ENCODE measurements at places on chromosomes 7 and 10.

- no peak for DNase-seq
These were observed 74.3 kb downstream of the SAMD9 start for GRCh38 chr7:93043385-93043985.

GRCh38 chr10:24574578-24575155, 149.0 kb downstream of the ARHGAP21 start:
- DNase-seq, result no peak

GRCh38 chr10:127976286-127976685, 69.4 kb downstream of the PTPRE start:
- no peak for DNase-seq

DNA sequence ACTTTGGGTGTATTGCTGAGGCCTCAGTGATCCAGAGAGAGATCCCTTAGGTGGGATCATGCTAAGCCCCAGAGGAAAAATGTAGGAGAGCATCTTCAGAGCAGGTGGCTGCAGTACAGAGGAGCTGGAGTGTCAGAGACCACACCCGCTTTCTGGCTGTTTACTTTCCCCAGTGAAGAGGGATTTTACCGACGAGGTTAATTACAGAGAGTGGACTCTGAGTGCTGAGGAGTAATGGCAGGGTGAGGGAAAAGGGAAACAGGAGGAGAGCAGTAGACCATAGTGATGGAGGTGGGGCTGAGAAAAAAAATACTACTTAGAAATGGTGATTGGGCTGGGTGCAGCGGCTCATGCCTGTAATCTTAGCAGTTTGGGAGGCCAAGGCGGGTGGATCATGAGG, 43.3 kb upstream of the HBP1 start:
- DNase-seq, result no peak

GRCh38 chr7:2517026-2517425, 2.5 kb upstream of the LFNG start:
- DNase-seq, result no peak

GRCh38 chr7:11343136-11343535, 369.5 kb downstream of the PHF14 start:
- DNase-seq, result no peak

DNA sequence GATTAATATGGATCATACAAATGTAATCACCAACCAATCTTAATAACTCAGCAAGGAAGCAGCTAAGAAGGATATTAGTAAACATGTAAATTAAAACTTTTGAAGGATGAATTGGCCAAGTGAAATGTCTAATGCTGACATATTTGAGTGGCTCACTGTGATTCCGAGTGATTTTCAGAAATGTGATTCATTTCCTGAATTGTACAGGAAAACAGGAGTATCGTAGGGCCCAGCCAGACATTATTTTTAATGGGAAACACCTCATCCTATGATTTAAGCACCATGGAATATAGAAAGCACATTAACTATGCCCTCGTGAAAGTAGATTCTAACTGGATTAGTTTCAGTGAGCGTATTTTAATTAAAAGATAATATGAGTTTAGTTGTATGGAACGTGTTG, 82.3 kb downstream of the LHFPL3 start:
- DNase-seq, result no peak

- no peak for DNase-seq
These were observed 12.7 kb upstream of the PDLIM1 start for GRCh38 chr10:95303535-95303934.

DNA sequence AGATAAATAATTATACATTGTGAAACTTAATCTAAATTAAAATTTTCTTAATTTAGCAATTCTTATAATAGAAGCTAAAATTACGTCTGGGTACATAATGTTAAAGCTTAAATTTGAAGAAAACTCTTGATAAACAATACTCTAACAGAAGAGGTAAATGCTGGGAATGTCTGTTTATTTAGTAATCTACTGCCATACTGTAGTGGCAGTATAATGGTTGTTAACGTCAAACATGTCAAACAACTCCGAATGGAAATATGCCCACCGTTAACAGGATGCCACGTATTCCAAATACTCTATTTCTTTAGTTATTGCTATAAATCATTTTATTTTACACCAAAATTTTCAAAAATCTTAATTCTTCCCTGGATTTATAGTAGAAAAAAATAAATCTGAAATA, 40.0 kb upstream of the PTPN12 start:
- DNase-seq, result no peak

DNA sequence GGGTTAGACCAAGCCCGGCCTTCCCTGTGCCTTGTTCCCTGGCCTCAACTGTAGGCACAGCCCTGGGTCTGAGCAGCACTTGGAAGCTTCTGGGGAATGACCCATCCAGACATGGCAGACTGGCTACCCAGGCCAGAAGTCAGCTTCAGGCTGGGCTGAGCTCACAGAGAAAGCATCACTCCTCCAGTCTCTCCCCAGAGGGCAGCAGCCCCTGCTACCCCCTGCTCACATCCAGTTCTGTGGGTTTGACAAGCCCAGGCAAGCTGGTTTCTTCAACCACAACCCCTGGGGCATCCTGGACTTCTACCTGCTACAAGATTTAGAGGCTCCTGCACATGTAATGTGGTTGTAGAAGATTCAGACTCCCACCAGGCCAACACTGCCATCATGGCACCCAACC, 9.0 kb downstream of the C10orf71 start:
- DNase-seq, result no peak

- DNase-seq, result no peak
These were observed 2.0 kb upstream of the PLPP4 start for GRCh38 chr10:120455004-120455403.

- no peak for DNase-seq
These were observed 906.2 kb downstream of the LRMDA start for GRCh38 chr10:76337641-76338040.

DNA sequence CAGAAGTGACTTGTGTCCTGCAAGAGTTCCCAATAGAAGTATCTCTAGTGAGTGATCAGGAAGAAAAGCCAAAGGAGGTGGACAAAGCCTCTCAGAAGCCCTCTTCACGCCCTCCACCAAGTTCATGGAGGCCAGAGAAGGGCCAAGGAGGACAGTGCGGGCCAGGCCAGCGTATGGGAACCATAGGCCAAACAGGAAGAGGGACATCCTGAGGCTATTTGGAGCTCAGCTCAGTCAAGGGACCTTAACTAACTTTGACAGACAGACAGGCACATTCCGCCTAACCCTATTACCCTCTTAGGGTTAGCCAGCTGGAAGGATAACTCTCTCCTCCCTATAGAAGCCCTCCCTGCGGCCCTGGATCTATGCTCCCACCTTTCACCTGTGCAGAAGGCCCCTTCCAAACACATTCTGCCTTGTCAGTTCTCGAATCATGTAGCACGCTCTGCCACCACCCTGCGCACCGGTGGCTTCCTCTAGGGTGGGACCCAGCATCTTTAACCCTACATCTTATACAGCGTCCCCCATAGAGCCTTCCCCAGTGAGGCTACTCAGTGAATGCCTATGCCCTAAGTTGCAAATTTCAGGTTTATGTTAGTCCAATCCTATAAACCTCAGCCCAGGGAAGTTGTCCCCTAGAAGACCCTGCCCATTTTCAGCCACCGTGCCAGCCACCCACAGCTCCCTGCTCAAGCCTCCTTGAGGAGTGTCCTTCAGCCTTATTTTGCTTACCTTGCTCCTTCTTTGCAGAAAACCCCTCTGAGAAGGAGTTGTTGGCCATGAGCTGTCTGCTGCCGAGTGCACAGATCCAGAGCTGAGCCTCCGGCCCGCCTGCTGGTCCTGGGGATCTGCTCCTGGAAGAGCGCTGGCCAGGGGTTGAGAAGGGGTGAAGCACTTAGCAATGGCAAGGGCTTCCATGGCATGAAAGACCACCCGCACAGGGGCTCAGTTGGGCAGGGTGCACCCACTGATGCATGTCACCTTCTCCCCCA, 36.9 kb downstream of the FRMPD2 start:
- no peak for DNase-seq

- no peak for DNase-seq
These were observed 125.7 kb downstream of the BICC1 start for GRCh38 chr10:58638388-58638787.

DNA sequence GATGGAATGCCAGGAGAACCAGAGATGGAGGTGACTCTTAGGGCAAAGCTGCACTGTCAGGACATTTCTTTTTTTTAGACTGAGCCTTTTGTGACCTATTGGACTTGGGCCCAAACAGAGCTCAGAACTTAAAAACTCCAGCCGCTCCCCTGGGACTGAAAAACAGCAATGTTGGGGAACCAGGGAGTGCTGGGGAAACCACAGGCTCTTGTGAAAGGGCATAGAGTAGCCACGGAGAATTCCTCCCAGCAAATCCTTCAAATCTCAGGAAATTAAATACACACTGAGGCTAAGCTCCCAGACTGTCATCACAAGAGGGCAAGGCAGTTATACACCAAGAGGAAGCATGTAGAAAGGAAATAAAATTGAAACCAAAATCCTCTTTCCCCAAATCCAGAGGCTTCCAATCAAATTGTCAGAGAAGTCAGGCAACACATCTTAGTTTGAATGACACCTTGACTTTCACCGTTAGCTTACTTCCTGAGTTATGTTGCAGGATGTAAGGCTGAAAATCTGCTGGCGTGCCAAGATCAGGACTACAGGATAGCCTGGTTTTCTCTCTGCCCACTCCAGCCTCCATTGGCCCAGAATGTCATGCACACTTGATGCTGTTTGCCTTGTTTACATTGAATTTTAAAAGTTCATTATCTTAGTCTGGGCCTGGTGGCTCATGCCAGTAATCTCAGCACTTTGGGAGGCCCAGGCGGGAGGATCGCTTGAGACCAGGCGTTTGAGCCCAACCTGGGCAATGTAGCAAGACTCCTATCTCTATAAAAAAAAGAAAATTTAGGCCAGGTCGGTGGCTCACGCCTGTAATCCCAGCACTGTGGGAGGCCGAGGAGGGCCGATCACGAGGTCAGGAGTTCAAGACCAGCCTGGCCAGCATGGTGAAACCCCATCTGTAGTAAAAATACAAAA, 2.6 kb upstream of the RFC2 start:
- no peak for DNase-seq

DNA sequence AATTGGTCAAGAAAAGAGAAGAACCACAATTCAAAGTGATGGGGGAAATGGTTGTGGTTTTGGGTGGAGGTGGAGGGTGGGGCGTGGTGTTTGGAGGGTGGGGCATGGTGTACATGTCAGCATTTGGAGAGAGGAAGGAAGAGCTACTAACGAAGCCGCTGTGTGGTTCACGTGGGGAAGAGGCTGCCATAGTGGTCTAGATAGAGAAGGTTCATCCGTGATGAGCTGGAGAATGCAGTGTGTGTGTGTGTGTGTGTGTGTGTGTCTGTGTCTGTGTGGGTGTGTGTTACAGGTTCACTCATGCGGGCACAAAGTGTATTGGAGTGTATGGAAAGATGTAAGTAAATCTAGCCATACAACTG, 6.1 kb upstream of the VCL start:
- DNase-seq, result peak; percentile 48

DNA sequence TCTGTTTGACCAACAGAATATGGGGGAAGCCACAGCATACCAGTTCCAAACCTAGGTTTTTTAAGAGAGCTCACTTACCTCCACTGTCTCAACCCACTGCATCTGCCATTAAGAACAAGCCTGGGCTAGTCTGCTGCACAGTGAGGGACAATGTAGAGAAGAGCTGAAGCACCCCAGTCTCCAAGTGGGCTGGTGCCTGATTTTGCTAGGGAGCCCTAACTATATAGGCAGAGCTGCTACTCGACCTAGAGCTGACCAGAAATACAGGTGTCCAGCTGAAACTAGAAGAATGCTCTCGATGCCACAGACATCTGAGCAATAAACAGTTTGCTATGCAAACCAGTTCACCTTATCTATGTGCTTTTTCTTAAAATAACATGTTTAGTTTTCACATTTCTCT, 106.9 kb upstream of the BET1 start:
- no peak for DNase-seq

GRCh38 chr10:15347150-15347549, 23.9 kb downstream of the FAM171A1 start:
- DNase-seq, result no peak

DNA sequence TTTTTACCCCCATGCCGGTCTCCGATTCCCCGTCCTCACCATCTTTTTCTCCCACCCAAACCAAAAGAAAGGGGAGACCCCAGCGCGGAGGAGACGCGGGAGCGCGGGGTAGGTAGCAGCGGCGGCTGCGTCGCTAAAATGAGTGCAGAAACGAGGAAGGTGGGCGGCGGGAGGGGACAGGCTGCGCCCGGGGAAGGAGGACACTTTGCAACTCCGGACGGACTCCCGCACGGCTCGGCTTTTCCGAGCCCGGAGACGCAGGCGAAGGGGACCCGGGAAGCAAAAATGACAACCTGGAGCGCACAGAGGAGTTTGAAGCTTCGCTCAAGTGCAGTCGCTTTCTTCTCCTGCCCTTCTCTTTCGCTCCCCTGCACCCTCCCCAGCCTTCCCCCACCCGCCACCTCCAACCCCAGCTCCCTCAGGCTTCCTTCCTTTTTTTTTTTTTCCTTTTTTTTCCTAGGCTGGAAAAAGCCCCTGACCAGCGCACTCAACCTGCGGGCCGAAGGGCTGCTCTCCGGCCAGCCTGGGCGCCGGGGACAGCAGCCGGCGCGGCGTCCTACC, 453 bp downstream of the SFMBT2 start:
- DNase-seq, result no peak

DNA sequence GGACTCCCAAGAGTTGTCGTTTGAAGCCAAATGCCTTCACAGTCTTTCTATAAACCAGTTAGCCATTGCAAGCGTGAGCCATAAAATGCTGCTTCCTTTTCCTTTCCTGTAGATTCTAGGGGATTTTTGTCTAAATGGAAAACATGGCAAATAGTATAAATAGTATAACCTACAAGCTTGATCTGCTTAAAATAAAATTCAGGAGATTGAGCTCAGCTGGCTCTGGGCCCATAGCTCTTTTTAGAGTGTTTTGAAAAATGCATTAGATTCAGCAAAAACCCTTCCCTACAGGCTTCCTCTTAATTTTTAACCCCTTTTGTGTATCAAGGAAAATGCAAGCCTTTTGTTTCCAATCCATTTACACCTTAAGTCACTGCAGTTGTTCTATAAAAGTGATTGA, 190.1 kb upstream of the GDF10 start:
- no peak for DNase-seq

DNA sequence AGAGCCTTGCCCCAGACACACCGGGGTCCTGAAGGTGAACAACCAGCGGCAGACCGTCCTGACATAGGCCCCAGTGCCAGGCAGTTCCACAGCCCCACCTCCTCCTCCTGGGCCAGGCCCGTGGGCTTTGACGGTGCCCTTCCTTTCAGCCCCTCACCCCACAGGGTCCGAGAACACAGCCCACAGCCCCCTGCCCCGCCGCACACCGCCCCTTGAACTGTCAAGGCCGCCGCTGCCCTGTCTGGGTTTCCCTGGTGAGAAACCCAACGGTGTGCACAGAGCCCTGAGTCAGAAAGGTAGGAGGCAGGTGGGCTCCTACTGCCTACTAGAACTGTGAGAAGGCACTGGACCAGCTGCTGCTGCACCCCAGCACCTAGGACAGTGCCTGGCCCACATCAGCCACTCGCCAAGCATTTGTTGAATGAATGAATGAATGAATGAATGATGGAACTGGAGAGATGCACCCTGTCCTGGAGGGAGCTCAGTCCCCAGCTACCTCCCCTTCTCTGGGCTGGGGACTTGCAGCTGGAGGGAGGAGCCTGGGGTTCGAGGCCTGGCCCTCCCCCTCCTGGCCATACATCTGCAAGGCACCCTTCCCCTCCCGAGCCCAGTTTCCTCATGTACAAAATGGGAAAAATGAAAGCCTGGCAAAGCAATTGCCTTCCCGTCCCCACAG, 117.9 kb downstream of the SLIT1 start:
- no peak for DNase-seq
